Activated T-cell treated with anti-CD3 and anti-CD28 coated beads for 1 hour (primary cell): ENCODE measurements at places on chromosomes 11 and 22.
A peak's percentile ranks its signal among the peaks of the same experiment; 100 is the strongest.

GRCh38 chr11:126481303-126481680 lies 125.8 kb downstream of the ST3GAL4 start:
- DNase-seq: no peak

- DNase-seq: no peak
Measured at GRCh38 chr22:40423882-40424640, 53.7 kb downstream of the SGSM3 start.

- no peak for DNase-seq
Measured at GRCh38 chr11:118928870-118929500, 3.3 kb upstream of the BCL9L start.

GRCh38 chr11:22467248-22467647 lies 129.1 kb downstream of the SLC17A6 start:
- no peak for DNase-seq

GRCh38 chr11:14273895-14274294 lies 85.1 kb downstream of the RRAS2 start:
- DNase-seq: no peak

GRCh38 chr11:44094260-44094868 lies 1.1 kb upstream of the EXT2 start:
- peak; percentile 69 for DNase-seq

DNA sequence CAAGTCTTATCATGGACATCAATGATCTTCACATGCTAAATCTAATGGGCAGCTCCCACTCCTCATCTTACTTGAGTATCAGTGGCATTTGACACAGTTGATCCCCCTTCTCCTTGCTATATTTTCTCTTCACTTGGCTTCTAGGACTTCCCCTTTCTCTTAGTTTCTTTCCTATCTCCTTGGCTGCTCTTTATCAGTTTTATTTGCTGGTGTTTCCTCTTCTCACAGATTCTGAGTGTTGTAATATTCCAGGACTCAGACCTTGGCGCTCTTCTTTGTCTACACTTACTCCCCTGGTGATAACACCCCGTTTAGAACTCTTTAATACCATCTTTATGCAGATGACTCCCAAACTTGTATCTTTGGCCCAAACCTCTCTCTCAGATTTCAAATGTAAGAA lies 33.9 kb upstream of the RASSF10 start:
- no peak for DNase-seq

DNA sequence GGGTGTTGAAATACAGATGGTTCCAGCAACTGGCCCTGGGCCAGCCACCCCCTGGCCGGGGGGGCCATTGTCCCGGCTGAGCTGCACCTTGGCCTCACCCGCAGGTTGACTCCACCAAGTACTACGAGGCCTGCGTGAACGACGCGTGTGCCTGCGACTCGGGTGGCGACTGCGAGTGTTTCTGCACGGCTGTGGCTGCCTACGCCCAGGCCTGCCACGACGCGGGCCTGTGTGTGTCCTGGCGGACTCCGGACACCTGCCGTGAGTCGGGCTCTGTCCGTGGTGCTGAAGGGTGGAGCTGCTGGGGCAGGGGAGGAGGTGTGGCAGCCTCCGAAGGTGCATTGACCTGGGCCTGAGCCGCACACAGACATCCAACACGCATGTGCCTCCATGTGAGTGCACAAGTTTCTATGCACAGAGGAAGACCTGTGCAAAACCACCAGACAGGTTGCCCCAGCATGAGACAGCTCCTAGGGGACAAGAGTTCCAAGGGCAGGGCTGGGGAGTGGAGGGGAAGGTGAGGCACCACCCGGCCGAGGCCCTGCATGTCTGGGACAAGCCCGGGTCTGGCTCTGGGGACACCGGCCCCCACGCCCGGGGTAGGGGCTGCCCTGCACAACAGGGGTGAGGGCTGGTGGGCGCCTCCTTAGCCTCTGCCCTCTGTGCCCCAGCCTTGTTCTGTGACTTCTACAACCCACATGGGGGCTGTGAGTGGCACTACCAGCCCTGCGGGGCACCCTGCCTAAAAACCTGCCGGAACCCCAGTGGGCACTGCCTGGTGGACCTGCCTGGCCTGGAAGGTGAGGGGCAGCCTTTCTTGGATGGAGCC lies 16.1 kb downstream of the MUC5B start:
- no peak for DNase-seq

DNA sequence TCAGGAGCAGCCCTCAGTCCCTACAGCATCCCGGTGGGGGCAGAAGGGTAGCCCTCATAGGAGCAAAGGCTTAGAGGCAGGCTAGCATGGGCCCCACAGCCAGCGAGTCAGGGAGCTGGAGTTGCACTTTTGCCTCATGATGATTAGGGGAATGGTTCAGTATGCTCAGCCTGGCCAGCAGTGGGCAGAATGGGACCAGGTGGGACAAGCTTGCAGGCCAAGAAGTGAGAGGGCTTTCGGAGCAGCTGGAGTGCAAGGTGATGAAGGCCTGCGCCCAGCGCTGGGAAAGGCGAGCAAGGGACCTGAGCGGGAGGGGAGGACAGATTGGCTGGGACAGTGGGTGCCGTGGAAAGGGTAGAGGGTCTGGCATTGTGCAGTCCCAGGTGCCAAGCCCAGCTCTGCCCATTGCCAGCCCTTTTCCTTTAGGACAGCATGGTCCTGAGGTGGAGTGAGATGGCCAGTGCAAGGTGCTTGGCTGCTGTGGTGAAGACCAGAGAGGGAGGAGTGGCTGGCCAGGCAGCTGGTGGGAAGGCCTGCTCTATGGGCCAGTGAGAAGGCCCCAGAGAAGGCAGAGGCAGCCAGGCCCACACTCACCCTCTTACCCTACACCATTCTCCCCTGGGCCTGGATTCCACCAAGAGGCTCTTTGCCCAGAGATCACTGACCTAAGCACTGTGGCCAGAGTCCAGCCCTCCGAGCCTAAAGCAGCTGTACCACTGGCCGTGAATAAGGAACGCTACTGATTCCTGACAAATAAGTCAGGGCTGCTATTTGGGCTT lies 47.9 kb upstream of the SUSD2 start:
- peak; percentile 33 for DNase-seq

DNA sequence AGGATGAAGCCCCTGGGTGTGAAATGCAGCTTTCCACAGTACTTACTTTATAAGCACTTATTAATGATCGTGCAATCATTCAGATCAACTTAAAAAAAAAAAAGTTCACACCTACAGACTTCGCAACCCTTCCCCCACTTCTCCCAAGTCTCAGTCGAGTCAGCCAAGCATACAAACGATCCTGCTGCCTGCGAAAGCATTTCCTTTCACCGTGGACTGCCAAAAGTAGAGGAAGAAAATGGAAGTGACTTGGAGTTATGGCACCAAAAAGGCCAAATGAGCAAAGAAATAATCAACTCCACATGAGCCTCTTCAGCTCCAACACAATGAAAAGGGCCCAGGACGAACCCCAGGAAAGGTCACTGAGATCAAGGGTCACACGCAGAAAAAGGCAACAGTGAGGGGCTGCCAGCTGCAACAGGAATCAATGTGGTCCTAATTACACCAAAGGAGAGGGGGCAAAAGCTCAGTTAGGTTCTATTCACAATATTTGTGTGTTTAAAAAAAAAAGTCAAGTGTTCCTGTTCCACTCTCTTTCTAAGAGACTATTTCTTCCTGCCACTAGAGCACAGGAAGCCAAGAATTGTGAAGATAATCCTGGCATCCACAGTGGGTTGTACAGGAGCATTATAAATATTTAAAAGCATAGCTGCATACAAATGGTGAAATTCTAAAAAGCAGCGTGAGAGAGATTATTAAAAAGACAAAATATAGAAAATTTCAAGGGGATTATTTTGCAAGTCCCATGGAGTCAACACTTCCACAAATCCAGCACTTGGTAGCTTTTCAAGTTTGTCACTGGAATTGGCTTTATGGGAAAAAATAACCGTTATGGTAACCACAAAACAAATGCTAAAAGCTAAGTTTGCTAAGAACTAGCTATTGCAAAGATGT lies 28.4 kb downstream of the CDON start:
- DNase-seq: no peak

DNA sequence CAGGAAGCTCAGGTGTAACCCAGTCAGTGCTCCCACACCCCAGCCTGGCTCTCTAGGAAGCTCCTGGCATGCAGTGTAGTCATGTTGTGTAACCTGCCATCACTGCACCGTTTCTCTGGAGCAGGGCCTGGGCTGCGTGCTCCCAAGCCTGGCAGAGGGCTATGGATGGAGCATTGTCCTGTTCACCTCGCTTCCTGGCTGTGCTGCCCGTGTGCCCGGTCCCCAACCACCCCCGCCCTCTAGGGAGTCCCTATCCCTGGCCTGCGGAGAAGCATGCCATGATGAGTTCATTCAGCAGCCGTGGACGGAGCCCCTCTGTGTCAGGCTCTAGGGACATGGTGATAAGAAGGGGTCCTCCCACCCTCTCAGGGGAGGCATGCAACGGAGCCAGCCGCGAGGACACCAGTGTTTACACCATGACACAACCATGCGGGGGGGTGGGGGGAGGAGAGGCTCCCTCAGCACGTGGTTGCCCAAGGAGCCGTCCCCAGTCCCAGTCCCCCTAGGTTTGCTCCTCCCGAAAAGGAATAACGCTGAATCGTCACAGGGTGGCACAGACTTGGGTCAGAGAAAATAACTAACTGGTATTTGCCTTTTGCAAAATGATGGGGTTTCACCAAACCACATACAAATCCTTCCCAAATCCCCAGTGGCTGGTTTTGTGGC lies 73.1 kb downstream of the FBLN1 start:
- no peak for DNase-seq

DNA sequence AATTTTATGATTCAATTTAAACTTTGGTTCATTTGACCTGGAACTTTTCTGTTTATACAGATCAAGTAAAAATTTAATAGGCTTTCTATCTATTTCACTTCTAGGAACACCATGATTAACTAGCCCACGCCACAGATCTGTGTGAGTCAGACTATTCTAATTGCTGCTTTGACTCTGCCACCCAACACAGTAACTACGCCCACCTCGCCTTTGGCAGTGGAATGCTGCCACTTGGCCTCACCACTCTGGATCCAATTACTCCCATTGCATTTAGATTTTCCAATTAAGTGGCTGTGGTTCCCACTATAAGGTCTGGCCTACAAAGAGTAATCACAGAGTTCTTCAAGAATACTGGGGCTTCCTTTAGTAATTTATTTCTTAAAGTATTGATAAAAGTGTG lies 46.6 kb upstream of the LIN7C start:
- no peak for DNase-seq

GRCh38 chr11:107801641-107802040 lies 56.9 kb downstream of the SLC35F2 start:
- no peak for DNase-seq

DNA sequence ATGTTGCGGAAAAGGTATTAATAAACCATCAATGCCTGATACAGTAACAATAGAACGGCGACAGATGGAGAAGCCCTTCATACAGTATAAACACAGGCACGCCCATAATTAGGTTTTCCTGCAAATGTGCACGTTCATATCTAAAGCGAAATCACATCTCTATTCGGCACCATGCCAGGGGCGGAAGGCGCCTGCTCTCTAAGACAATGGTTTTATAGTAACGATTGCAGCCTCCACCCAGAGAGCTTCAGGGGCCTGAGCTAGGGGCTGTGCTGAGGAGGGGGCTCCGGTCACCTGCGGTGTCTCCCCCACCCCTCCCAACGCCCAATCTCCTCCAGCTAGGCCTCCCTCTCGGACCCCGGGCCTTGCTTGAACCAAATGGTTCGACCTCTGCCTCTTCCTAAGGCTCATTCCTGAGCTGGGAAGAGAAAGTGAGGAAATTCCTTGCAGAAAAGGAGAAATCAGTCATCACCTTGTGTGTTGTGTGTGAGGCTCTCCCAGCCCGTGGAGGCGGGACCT lies 9.6 kb downstream of the KRTAP5-5 start:
- DNase-seq: no peak

- DNase-seq: no peak
Measured at GRCh38 chr11:130428316-130429119, at the start of gene ADAMTS8. ADAMTS8 (minus strand) TSS chr11:130428609; CDS start chr11:130428286, 323 bp downstream.

DNA sequence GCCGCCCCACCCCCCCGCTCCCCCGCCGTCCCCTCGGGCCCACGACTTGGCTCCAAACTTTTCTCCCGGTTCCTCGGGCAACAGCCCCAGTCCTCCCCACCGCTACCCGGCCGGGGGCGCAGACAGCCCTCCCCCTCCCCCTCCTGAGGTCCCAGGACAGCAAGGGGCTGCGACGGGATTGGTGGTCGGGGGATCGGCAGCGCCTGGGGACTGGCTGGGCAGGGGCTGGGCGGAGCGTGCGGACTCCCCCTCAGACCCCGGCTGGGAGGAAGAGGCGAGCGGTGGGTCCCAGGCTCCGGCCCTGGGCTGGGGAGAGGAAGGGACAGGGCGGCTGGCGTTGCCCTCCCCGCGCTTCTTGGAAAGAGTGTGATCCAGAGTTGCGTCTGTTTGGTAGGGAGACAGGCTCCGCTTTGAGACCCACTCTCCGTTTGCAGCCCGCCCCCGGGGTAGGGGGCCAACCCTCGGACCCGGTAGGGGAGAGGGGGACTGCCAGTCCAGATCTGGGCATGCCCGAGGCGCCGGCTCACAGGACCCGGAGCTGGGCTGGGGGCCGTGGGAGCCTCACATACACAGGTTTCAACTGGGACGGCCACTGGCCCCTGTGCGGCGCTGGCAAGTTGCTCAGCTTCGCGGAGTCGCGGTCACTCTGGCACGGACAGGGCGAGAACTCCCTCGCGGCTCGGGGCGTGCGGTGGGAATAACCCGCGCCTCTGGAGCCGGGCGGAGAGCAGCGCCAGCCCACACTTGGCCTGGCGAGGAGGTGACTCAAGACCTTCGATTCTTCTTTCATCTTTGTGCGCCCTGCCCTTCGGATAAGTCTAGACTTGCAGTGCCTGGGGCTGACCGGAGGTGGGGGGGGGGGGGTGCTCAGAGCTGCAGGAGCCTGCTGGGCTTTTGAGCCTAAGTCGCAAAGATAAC lies 999 bp downstream of the TSKU start:
- no peak for DNase-seq

- DNase-seq: no peak
Measured at GRCh38 chr11:99920956-99921355, 766.1 kb upstream of the ARHGAP42 start.

GRCh38 chr11:115776916-115777315 lies 272.7 kb upstream of the CADM1 start:
- DNase-seq: no peak

GRCh38 chr11:65491614-65492386 lies 7.0 kb upstream of the MALAT1 start:
- no peak for DNase-seq

GRCh38 chr11:118226296-118226695 lies 1.5 kb upstream of the JAML start:
- DNase-seq: no peak

DNA sequence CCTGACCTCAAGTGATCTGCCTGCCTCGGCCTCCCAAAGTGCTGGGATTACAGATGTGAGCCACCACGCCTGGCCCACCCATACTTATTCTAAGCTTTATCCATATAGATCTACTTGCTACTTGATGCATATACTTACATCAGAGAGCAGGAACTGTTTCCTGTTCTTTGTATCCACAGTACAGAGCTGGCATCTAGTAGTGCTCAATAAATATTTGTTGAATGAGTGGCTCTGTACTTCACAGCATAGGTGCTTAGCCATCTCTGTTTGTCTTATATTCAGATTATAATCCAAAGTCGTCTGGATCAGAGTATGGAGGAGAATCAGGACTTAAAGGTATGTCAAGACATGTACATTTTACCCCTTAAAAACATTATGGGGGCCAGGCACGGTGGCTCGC lies 38.6 kb upstream of the DLAT start:
- DNase-seq: no peak

GRCh38 chr22:39514373-39514973 lies 5.9 kb upstream of the ATF4 start:
- DNase-seq: no peak
